ENCODE measurements at places on chromosomes 13 and 19.

DNA sequence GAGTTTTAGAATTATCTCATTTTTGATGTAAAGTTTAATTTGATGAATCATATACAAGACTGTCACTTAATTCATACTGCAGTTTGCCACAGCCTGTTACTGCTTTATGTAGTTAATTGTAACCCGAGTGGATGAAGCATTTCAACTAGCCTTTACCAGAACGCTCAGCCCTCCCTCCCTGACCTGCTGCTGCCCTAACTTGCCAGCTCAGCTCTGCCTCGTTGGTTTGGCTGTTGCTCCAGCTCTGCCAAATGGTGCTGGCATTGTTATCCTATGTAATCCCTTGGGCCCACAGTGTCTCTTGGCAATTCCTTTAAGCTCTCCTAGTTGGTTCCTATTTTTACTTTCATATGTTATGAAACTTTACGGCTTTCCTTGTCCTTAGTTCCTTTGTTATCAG is 113.3 kb downstream of the LMO7 start:
- DNase-seq: no peak

- DNase-seq: no peak
These were observed 21.6 kb downstream of the NLRP4 start for GRCh38 chr19:55857974-55858373.

DNA sequence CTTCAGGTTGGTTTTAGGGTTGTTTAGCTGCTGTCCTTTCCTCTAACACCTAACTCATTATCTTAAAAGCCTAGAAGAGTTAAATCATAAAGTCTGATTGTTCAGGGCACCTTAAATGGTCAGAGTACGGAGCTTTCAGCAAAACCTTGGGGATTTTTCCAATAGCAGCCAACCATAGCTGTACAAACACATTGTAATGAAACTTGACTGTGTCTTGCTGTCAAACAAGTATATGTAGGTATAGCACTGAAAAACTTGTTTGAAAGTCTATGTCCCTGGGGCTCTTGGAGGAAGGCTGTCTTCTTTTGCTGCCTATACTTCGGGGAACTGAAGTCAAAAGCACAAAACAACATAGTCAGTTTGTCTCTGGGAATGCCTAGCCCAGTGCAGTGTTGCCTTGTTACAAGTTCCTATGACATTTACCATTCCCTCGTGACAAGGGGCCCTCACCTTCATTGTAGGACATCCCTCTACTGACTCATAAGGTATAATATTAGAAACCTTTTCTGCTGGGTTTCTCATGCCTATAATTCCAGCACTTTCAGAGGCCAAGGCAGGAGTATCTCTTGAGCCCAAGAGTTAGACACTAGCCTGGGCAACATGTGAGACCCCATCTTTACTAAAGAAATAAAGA is 474.5 kb upstream of the NBEA start:
- no peak for DNase-seq

DNA sequence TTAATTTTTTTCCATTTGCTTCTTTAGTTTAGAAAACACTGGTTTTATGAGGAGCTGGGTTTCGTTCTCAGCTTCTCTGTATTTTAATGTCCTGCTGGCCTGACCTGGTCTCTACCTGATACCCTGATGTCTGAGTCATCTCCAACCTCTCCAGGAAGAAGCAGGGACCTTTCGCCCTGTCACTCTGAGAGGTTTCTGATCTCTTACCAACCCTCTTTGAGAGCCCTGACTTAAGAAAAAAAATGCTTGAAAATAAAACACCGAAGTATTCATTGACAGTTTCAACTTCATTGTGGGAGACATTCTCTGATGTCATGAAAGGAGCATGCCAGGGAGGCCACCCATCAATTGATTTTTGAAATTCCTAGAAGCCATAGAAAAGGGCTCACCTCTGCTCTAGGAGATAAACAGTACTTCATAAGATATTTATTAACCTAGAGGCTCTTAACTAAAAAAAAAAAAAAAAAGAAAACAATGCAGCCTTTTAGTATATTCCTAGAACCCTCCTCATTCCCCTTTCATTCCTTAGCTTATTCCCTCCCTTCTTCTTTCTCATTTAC is 234.8 kb downstream of the ENOX1 start:
- DNase-seq: no peak

DNA sequence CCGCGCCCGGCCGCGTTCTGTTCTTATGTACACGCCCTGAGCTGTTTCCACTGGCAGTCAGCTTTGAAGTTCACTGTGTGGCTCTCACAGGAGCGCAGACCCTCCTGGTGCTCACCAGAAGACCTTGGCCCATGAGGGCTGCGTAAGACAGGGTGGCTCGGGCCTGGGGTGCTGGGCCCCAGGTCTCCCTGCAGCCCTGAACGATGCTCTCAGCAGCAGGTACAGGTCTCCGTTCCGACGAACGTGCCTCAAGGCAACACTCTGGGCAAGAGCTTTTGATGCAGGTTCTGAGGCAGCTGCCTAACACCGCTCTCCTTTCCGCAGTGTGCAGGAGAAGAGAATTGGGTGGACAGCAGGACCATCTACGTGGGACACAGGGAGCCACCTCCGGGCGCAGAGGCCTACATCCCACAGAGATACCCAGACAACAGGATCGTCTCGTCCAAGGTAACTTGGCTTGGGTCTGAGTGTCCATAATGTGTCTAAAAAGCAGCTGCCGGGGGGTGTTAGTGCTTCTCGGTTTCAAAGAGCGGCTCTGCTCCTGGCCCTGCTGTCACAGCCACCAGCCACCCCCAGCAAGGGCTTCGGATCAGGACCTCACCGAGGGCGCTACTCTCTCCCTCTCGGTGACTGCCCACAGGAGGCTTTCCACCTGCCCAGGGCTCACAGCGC is 95.1 kb downstream of the ATP11A start:
- DNase-seq: no peak

DNA sequence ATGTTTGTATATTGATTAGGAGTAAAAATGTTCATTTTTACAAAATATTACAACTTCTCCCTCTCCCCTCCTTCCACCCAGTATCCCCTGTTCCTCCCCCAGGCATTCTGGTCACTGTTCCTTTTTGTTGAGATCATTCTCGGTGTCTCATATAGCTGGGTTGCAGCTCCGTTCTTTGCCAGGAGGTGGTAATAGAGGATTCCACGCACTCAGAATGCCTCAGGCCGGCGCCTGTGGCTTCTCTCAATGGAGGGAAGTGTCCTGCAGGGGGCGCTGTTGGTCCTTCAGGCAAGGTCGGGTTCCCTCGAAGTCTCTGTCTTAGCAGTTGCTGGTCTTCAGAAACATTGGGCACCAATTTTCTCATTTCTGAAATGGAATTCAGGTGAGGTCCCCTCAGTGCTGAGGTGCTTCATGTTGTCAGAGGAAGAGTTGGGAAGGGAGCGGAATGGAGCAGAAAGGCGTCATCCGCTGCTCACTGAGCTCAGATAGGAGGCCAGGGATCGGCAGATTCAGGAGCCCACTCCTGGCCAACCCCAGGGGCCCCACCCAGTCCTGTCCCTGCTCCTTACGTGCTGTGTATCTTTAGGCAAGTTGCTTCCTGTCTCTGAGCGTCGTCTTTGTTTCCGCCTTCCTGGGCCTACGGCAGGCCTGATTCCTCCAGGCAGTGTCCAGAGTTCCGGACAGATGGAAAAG is 10.3 kb upstream of the GARIN5A start:
- peak; percentile 15 for DNase-seq

DNA sequence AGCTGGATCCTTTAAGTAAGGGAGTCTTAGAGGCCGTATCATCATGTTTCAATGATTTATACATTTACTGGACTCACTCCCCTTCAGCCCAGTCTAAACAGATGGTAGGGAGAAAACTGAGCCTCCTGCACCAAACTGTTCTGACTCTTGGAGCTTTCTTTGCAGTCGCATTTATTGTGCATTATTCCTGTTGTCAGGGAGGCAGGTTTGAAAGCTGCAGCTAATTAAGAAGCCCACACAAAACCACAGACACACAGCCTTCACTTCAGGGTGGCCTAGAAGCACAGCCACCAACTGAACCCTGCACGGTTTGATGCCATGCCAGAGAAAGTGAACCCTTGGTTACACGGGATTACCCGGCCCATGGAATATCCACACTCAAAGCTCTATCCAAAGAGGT is 911.0 kb downstream of the UQCRFS1 start:
- peak; percentile 74 for DNase-seq

- DNase-seq: no peak
These were observed 46.8 kb downstream of the ARHGEF18 start for GRCh38 chr19:7395360-7396066.

GRCh38 chr13:41931337-41931736 is 29.6 kb downstream of the VWA8 start:
- no peak for DNase-seq
